ENCODE measurements at places on chromosomes 6 and 20.

GRCh38 chr6:40552941-40553340 is 34.2 kb downstream of the LRFN2 start:
- no peak for DNase-seq

DNA sequence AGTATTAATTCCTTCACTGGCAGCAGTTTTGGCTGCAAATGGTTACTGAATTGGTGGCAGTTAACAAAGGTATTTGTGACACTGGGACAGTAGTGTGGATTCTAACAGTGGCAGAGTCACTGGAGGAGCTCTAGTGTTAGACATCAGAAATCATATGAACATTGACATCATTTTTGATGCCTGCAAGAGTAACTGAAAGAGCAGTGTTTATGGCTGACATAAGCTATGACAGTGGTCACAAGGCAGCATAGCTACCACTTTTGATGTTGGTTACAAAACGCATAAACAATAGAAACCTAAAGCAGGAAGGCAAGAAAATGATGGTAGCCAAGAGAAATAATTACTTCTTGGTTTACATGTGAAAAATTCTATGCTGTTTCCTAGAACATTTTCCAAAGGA is 326.7 kb upstream of the MAN1A1 start:
- no peak for DNase-seq

- peak; percentile 74 for DNase-seq
Measured at GRCh38 chr20:25508083-25508770, 77.1 kb downstream of the NINL start.

- no peak for DNase-seq
Measured at GRCh38 chr20:14374196-14374595, 36.8 kb upstream of the FLRT3 start.
